ENCODE measurements at places on chromosomes 1 and 21. TPM values are rescaled to one million over a fixed set of nuclear protein-coding genes. Genes with fewer than 3 reads are reported as not detected.

TSPAN2 gene
- 1.1 TPM for total RNA-seq

DIO1 gene
- total RNA-seq: not detected

RABGGTB gene
- 64.8 TPM for total RNA-seq

C8A gene
- not detected for total RNA-seq

CD101 gene
- total RNA-seq: 0.39 TPM
